ENCODE measurements at places on chromosomes 2 and 18. TPM values are rescaled to one million over a fixed set of nuclear protein-coding genes. Genes with fewer than 3 reads are reported as not detected.

DNA sequence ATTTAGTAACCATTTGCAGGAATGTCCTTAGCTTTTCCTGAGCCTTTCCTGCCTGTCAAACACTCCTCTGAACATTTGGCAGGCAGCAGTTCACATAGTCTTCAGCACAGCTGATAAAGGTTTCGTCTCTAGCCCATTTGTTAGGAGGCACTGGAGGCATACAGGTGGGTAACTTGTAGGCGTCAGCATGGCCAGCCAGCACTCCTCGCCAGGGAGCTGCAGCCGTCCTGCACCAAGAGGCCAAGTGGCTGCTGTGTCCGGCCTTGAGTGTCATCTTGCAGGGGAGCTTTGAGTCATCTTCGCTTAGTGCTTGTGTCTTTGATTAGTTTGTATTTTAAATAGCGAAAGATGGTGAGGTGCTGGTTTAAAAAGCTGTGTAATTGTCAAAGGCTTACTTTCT, 120.3 kb upstream of the NFATC1 start:
- no peaks in the 10 kb centered on the region for H3K4me1 ChIP-seq
- H3K4me3 ChIP-seq: no peak overlapping the region
- no peak for DNase-seq
- no peak overlapping the region for H3K27ac ChIP-seq

- no peak overlapping the region for H3K4me3 ChIP-seq
- no peak overlapping the region for H3K27ac ChIP-seq
- H3K4me1 ChIP-seq: no peaks in the 10 kb centered on the region
- no peaks in the 10 kb centered on the region for H3K36me3 ChIP-seq
- no peaks in the 10 kb centered on the region for H3K27me3 ChIP-seq
Observed at GRCh38 chr2:197954328-197954727, 149.9 kb downstream of the PLCL1 start.

- no peak for DNase-seq
- no peaks in the 10 kb centered on the region for H3K4me1 ChIP-seq
- no peak overlapping the region for H3K27ac ChIP-seq
- H3K4me3 ChIP-seq: no peak overlapping the region
- no peaks in the 10 kb centered on the region for H3K36me3 ChIP-seq
Observed at GRCh38 chr18:25365242-25365641, 13.3 kb upstream of the ZNF521 start.

- H3K4me1 ChIP-seq: no peaks in the 10 kb centered on the region
- no peaks in the 10 kb centered on the region for H3K36me3 ChIP-seq
- no peak overlapping the region for H3K27ac ChIP-seq
- DNase-seq: no peak
- no peaks in the 10 kb centered on the region for H3K27me3 ChIP-seq
Observed at GRCh38 chr2:60857056-60857455, 24.3 kb upstream of the REL start.

GRCh38 chr2:42826231-42826630, 33.8 kb upstream of the HAAO start:
- H3K4me1 ChIP-seq: no peaks in the 10 kb centered on the region
- H3K27me3 ChIP-seq: no peaks in the 10 kb centered on the region
- H3K27ac ChIP-seq: no peak overlapping the region
- DNase-seq: no peak
- no peaks in the 10 kb centered on the region for H3K36me3 ChIP-seq
- no peak overlapping the region for H3K4me3 ChIP-seq

DNA sequence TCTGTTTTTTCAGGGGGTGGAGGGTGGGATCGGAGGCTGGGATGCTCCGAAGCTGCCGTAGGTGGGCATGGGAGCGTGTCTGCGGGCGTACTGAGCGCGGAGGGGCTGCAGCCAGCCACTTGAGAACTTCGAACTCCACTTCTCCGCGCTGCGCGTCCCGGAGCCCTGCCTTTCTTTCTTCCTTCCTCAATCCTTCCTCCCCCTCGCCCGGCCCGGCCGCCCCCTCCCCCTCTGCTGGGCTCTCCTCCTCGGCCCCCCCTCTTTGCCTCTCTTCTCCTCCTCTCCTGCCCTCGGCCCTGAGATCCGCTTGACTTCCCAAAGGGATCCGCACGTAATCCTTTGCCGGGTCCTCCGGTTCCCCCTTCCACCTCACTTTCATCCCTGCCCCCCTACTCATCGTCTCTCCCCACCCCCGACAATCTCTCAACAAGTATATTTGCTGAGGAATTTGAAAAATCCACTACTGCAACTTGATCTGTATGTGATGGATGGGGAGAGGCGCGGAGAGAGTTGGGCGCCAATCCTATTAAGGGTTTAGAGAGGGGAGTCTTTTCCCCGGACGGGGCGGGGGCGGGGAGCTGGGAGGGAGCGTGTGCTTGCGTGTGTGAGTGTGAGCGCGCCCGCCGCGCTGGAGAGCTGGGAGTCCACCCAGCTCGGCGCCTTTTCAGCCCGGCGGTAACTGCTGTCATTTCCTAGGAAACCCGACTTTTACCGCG, 1.1 kb downstream of the GLI2 start:
- no peak overlapping the region for H3K27ac ChIP-seq
- peak overlapping the region; percentile 42 for H3K4me3 ChIP-seq
- no peak for DNase-seq
- H3K27me3 ChIP-seq: peaks cover 3% of the 10 kb centered on the region

- DNase-seq: no peak
- no peaks in the 10 kb centered on the region for H3K4me1 ChIP-seq
- no peaks in the 10 kb centered on the region for H3K36me3 ChIP-seq
- no peak overlapping the region for H3K27ac ChIP-seq
Observed at GRCh38 chr2:190123956-190124355, 61.4 kb upstream of the MSTN start.

GRCh38 chr2:86673011-86673410, 47.1 kb upstream of the RMND5A start:
- no peak overlapping the region for H3K27ac ChIP-seq
- DNase-seq: no peak

GRCh38 chr2:109663721-109664120, 49.6 kb downstream of the SOWAHC start:
- DNase-seq: no peak
- H3K4me1 ChIP-seq: peaks cover 2% of the 10 kb centered on the region
- no peaks in the 10 kb centered on the region for H3K36me3 ChIP-seq
- H3K27me3 ChIP-seq: no peaks in the 10 kb centered on the region
- no peak overlapping the region for H3K4me3 ChIP-seq

Gene VIL1
- 2.8 TPM for total RNA-seq

- H3K36me3 ChIP-seq: no peaks in the 10 kb centered on the region
- peaks cover 4% of the 10 kb centered on the region for H3K27me3 ChIP-seq
- no peaks in the 10 kb centered on the region for H3K4me1 ChIP-seq
- no peak for DNase-seq
- H3K4me3 ChIP-seq: no peak overlapping the region
- H3K27ac ChIP-seq: no peak overlapping the region
Observed at GRCh38 chr2:142037066-142037465, 93.8 kb downstream of the LRP1B start.

Gene ZNF385B
- total RNA-seq: 5.8 TPM

Gene EML6
- 0.87 TPM for total RNA-seq

Gene CAB39
- total RNA-seq: 32.4 TPM

Gene CPO
- total RNA-seq: 0.46 TPM

Gene BBS5
- 2.3 TPM for total RNA-seq

DNA sequence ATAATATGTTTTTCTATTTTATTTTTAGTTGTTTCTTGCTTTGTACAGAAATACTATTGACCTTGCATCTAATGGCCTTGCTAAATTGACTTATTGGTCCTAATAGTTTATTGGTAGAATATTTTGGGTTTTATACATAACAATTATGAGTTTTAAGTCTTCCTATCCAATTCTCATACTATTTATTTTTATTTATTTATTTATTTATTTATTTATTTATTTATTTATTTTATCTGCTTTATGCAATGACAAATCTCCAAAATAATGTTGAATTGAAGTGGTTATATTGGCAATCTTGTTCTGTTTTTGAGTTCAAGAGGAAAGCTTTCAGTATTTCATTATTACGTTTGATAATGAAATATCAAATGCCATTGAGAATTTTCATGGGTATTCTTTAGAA, 488.3 kb downstream of the CDH2 start:
- no peaks in the 10 kb centered on the region for H3K4me1 ChIP-seq
- DNase-seq: no peak
- H3K4me3 ChIP-seq: no peak overlapping the region

DNA sequence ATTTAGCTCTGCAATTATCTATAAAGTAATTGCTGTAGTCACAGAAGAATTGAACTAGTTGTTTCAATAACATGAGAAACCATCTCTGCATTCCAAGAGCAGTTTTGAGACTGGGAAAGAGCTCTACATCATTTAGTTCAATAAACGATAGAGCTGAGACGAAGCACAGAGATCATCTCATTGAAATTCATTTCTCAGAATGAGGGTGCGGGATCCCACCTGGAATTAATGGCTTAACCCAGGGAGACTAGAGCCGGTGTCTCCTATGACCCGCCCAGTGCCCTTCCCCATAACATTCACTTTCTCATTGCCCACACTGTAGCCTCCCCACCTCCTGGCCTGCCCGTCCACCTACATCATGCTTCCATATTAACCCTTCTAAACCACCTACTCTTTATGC, 8.8 kb downstream of the MYCN start:
- no peak overlapping the region for H3K4me3 ChIP-seq
- no peak for DNase-seq
- H3K4me1 ChIP-seq: no peaks in the 10 kb centered on the region
- no peak overlapping the region for H3K27ac ChIP-seq
- no peaks in the 10 kb centered on the region for H3K36me3 ChIP-seq

DNA sequence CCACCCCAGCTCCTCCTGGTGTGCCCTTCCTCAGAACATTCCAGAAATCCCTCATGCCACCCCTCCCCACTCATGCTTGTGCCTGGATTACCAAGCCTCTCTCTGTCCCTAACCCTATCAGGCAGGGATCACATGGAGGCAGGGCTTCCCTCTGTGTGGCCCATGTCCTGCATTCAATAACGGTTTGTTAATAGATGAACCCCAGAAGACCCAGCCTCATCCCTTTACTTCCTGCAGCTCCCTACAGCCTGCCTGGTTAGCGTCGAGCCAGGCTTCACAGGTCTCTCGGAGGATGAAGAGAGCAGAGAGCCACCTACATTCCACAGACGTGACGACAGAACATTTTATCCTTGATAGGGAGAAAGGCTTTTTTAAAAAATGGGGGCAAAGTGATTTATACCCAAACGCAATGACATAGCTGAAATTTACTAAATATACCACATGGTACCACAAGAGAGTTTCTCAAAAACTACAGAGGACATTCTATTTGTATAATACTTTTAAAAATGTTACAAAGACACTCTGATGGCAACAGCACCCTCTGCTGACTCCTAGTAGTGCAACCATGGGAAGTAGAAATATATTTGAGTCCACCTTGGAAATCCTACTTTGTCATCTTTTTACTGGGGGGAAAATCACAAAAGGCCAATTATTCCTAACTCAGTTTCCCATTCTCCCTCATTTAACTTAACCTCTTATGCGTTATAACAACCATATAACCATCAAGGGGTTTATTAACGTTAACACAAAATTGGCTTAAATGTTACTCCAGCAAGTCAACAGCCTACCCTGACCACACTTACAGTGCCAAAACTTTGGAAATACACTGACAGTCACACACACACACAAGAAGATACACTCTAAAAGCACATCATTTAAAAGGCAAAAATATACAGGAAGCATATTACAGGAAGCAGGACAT, 30.7 kb downstream of the FBXO15 start:
- no peak overlapping the region for H3K4me3 ChIP-seq
- H3K27ac ChIP-seq: no peak overlapping the region
- H3K27me3 ChIP-seq: no peaks in the 10 kb centered on the region

DNA sequence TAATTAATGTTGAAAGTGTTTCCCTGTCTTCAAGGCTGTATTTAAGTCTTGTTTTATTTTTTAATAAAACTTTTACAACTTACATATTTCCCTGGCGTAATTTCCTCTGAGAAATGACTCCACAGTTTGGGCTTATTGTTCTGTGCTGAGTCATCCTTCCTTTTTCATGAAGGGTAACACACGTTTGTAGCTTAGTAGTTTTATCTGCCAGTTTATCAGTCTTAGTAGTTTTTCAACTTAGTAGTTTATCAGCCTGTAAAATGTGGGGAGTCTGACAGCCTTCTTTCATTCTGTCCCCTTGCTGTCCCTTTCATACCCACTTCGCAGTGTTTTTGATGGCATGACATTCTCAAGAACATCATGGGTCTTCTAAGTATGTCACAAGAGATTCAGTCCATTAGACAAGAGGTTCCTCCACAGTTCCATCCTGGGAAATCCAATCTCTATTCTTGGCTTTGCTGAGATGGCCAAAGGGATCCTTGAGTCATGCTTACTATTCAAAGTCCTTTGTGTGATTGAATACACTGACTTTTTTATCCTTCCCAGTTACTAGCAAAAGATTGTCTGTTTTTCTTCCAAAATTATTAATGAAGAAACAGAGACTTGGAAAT, 60.0 kb upstream of the SGPP2 start:
- DNase-seq: no peak
- H3K4me3 ChIP-seq: no peak overlapping the region
- H3K4me1 ChIP-seq: no peaks in the 10 kb centered on the region
- no peaks in the 10 kb centered on the region for H3K36me3 ChIP-seq
- no peaks in the 10 kb centered on the region for H3K27me3 ChIP-seq

- no peaks in the 10 kb centered on the region for H3K4me1 ChIP-seq
- H3K36me3 ChIP-seq: no peaks in the 10 kb centered on the region
- DNase-seq: peak; percentile 76
- no peak overlapping the region for H3K27ac ChIP-seq
Observed at GRCh38 chr2:241218131-241219029, 29.9 kb downstream of the ANO7 start.

- DNase-seq: no peak
- H3K4me1 ChIP-seq: no peaks in the 10 kb centered on the region
- H3K27me3 ChIP-seq: no peaks in the 10 kb centered on the region
- no peaks in the 10 kb centered on the region for H3K36me3 ChIP-seq
Observed at GRCh38 chr2:861655-862354, 88.8 kb upstream of the SNTG2 start.

DNA sequence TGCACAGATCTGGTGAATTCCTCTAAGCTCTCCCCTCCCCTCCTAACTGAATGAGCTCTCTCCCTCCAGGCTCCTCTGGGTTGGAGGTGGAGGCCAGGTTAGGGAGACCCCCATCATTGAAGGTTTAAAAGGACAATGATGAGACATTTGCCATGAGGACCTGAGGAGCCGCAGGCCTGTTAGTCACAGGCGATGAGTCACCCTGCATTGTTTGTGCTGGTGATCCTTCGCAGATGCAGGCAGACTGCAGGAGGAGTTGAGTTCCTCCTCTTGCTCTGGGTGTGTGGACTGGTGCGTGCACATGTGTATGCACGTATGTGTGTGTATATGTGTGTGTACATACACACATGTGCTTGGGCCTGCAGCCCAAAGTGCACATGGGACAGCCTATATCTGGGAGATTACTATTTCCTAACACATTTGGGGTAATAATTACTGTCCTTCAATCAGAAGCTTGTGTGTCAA, 42.0 kb downstream of the MCFD2 start:
- H3K27me3 ChIP-seq: no peaks in the 10 kb centered on the region
- H3K27ac ChIP-seq: no peak overlapping the region
- H3K4me1 ChIP-seq: peaks cover 7% of the 10 kb centered on the region
- H3K36me3 ChIP-seq: no peaks in the 10 kb centered on the region

Gene REEP1
- total RNA-seq: 0.75 TPM

DNA sequence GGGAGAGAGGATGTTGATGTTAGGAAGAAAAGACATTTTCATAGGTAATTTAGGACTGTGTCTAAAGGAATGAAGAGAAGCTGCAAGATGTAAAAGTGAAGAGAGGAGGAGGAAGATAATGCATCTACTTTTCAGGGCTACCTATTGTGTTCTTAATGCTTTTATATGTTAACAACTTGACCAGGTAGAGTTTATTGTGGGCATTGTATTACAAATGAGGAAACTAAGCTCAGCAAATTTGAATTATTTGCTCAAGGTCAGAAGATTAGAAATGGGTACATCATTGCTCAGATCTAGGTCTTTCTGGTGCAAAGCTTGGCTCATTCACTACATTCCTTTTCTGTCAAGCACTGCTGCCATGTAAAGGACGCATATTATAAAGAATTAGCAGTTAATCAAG, 441.7 kb downstream of the THSD7B start:
- no peak overlapping the region for H3K27ac ChIP-seq
- H3K4me1 ChIP-seq: no peaks in the 10 kb centered on the region
- H3K4me3 ChIP-seq: no peak overlapping the region
- no peak for DNase-seq

All from right lobe of liver (tissue), 6 donors.